ENCODE measurements at places on chromosomes 1 and 21.
A peak's percentile ranks its signal among the peaks of the same experiment; 100 is the strongest.

DNA sequence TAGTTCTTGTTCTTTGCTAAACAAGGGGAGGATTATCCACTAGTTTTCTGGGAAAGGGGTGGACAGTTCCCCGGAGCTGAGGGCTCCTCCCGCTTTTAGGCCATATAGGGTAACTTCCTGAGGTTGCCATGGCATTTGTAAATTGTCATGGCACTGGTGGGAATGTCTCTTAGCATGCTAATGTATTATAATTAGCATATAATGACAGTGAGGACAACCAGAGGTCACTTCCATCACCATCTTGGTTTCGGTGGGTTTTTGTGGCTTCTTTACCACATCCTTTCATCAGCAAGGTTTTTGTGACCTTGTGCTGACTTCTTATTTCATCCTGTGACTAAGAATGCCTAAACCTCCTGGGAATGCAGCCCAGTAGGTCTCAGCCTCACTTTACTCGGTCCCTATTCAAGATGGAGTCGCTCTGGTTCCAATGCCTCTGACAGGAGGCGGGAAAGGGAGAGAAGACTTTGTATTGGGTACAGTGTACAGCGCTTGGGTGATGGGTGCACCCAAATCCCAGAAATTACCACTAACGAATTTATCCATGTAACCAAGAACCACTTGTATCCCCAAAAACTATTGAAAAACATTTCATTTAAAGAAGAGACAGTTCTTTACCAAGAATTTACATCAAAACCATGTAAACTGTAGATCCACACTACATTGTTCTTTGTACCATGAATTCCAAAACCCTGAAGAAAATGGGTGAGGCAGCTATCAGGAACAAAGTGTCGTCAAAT lies 8.7 kb upstream of the SLC2A5 start:
- no peak for DNase-seq

GRCh38 chr1:41766546-41766945 lies 152.2 kb downstream of the HIVEP3 start:
- DNase-seq: no peak

DNA sequence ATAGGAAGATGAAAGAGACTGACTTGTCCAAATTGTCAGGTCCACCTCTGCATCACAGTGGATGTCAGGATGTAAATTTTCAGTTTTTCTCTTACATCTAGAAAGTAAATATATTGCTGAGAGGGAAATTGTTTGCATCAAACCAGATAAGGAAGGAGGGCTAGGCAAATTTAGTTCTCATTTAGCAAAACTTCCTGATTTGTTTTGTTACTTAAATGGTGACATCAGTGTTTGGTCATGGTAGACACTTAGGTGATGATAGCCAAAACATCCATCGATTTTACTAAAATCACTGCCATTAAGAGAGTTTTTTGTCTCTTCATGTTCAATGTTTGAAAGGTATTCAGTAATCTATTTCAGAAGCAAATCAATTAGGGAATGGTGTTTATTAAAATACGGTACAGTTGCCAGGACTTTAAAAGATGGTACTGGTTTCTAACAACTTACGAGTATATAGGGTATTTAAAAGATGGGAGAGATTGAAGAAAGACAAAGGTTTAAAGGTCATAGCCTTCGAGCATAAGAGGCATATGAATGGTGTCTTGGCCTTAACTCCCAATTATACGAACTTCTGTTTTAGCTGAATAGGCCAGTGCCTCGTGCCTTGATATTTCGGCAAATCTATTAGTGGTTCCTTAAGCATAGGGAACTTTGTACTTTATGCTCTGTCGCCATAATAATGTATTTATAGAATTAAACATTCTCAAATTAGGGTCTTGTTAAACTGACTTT lies 3.0 kb downstream of the IER5 start:
- no peak for DNase-seq

DNA sequence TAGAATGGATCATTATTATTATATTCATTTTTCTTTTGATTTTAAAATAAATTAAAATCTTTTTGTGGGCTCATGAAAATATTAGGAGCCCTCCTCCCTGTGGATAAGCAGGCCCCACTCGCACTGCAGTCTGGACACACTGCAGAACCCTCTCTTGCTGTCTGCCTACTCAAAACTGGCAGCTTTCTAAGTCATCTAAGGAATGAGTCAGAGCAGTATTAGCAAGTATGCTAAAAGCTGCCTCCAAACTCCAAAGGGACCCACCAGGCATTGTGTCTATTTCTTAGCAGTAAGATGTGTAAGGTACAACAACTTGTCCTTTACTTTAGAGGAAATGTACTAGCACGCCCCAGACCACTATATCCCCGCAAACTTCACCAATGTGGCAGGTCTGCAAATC lies 108.8 kb downstream of the SYF2 start:
- DNase-seq: no peak

- DNase-seq: no peak
Measured at GRCh38 chr1:180033390-180033789, 78.8 kb downstream of the CEP350 start.

- DNase-seq: no peak
Measured at GRCh38 chr21:43639470-43640353, 19.6 kb downstream of the HSF2BP start.

DNA sequence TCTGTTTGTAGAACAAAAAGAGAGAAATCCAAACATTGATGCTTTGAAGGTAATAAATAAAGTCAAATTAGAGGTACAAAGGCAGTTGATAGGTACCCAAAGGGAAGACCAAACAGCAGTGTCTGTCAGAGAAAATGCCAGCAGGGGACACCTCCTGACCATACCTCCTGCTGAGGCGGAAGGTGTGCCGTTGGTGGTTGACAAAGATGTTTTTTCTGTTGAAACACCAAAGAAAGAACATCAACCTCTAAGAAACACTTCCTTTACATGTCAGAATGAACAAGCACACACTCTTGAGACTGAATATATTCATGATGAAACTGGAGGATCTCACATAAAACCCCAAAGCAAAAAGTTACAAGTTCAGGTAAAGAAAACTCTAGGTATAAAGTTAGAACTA lies 128.3 kb downstream of the MACF1 start:
- DNase-seq: no peak

- DNase-seq: no peak
Measured at GRCh38 chr1:188240772-188241406, 1412.1 kb downstream of the PLA2G4A start.

GRCh38 chr1:161987303-161987702 lies 36.4 kb downstream of the OLFML2B start:
- no peak for DNase-seq

- no peak for DNase-seq
Measured at GRCh38 chr1:26784886-26785285, 2.9 kb upstream of the PIGV start.

- no peak for DNase-seq
Measured at GRCh38 chr1:151970128-151970527, 23.5 kb downstream of the S100A10 start.

DNA sequence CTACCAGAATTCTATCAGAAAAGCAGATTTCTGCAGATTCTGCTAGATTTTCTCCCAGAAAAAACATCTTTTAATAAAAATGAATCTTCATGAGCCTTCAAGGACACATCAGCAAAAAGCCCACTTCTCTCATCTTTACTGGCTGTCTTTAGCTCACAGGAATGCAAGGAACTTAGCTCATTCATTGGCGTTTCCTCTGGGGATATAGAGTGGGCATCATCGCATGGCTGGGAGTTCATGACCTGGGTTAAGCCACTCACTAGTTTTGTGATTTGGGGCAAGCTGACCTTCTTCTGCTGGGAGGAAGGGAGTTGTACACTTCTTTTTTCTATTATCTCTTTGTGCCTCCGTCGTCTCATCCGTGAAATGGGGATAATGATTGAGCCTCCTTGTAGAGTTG lies 149.7 kb downstream of the KAZN start:
- no peak for DNase-seq

GRCh38 chr1:218671573-218671972 lies 326.4 kb downstream of the TGFB2 start:
- DNase-seq: no peak

DNA sequence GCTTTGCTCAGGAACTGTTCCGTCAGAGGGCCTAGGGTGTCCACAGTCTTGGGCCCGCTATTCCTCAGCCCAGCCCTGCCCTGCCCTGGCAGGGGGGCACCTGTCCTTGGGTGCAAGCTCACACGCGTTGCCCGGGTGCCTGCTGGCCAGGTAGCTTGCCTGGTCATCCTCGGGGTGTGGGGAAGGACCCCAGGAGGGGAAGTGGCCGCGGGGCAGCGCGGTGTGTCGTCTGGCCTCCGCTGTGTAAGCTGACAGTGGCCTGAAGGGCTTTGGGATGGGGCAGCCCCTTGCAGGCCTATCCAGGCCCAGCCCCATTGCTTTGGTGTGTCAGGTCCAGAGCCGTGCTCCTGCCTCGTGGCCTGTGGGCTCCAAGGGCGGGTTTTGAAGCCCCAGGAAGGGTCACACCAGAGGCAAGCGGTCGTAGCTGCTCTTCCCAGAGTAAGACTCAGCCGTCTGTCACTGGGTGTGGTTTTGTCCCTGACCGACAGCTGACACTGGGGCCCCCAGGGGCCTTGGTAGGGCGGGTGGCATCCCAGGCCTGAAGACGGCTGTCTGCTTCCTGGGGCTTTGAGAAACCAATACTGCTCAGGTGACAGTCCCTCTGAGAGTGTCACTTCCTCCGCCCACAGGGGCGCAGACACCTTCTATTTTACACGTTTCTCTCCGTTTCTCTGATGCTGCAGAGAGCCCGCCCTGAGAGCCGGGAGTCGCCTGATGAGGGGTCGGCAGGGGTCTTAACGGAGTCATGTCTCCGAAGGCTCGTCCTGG lies 72.1 kb downstream of the SKI start:
- DNase-seq: peak; percentile 79

DNA sequence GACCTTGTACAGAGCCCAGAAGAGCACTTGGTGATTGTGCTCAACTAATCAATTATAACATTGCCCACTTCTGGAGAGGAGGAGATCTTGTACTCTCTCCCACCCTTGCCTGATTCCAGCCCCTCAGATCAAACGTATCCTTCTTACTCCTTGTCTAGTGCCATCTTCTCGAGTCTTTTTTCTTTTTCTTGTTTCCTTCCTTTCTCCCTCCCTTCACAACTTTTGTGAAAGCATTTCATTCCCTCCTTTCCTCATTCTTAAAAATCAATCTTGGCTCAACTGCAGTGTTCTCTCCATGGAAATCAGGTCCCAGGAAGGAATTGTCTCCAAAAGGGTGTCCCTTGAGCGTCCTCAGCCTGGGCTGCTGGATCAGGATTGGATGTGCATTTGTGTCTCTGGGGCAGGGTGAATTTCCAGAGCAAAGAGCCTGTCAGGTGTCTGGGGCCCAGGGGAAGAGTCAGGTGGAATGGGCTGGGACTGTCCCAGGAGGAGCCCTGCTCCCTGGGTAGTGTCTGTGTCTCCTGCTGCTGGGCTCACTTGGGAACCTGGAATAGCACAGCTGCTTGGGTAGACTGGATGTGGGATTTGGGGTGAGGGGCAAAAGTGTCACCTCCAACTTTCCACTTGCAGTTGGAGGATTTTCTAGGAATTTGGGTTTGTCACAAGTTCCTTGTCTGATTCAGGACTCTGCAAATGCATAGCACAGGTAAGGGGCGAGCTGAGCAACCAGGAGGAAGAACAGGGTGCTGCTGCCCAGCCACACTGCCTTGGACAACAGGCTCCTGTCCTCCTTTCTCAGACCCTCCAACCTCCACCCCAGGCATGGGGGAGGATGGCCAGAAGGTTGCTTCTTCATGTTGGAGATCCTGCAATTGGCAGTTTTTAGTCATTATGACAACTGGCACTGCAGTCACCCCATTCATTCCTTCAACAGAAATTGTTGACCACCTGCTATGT lies 3.3 kb downstream of the SOX13 start:
- DNase-seq: no peak

GRCh38 chr21:36551731-36552433 lies 72.0 kb upstream of the CLDN14 start:
- no peak for DNase-seq

DNA sequence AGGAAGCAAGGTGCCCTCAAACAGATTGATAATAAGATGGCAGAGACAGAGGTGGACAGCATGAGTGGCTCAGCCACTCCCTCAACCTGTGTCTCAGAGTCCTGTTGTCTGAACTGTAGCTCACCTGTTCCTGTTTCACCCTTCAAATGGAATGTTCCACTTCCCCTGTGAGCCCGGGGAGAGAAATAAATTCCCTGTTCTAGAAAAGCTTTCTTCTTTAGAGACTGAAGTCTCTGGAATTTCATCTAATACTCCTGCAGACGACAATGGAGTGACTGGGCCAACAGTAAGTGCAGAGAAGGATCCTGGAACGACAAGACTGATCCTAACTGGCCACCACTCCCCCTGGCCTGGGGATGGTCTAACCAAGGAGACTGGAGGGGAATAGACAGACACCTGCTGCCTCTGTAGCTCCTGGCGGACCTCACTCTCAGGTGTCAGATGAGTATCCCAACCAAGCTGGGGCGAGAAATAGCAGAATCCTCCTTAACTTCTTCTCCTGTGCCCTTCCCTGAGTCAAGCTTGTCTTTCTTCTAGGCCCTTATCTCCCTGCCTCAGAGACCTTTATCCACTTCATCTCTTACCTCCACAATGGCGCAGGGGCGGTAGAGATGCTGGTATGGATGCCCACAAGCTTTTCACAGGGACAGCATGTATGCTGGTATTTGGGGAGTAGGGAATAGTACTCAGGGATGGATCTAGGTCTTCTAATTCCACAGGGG lies 45.4 kb downstream of the PLEKHA6 start:
- no peak for DNase-seq

GRCh38 chr1:163147019-163147418 lies 55.7 kb downstream of the RGS5 start:
- no peak for DNase-seq

DNA sequence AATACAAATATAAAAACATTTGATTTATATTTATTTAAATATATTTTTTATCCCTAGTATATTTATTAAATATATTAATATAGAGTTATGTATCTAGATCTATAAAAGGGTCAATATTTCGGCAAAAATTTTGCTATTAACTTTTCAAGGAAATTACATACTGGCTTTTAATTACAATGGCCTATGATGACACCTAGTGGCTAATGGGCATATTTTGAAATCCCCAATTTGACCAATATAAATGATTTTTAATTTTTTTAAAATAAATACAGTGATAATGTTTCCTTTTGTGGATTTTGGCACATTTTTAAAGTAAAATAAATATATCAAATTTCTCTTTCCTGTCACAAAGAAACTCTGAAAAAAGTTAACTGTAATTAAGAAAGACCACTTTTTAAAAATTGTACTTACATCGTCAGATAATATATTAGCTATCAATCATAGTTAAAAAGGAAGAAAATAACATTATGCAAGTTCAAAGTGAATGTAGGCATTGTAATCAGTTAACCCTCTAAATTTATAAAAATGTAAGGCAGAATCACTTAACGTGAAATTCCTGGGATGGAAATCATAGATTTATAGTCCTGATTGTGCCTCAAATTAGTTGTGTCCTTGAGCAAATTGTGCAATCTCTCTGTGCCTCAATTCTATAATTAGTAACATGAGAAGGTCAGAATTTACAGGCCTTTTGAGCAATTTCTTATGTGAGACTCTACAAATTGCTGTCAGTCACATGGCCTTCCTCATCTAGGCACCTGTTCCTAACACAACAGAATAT lies 25.6 kb upstream of the RGS13 start:
- no peak for DNase-seq

- peak; percentile 85 for DNase-seq
Measured at GRCh38 chr1:111222308-111223125, 5.0 kb upstream of the CHI3L2 start.
